ENCODE measurements at places on chromosomes 12 and 14.
A peak's percentile ranks its signal among the peaks of the same experiment; 100 is the strongest.

DNA sequence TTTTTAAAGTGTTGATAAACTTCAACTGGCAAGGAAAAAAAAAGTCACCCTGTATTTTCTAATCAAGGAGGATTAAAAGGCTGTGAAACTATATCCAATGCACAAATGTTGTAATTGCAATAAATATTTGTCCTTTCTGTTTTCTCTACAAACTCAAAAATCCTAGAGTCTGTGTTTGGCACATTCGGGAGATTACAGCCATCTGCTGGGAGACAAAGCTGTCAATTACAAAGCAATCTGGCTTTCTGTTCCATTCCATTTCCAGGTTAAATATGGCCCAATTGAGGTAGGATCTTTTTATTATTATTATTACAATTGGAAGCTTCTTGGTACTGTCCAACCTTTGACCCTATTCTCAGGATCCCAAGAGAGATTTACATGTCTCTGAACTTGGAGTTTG, 295.9 kb downstream of the DIO2 start:
- DNase-seq: no peak

GRCh38 chr12:6195665-6196535, 4.3 kb upstream of the CD9 start:
- DNase-seq: peak; percentile 59

DNA sequence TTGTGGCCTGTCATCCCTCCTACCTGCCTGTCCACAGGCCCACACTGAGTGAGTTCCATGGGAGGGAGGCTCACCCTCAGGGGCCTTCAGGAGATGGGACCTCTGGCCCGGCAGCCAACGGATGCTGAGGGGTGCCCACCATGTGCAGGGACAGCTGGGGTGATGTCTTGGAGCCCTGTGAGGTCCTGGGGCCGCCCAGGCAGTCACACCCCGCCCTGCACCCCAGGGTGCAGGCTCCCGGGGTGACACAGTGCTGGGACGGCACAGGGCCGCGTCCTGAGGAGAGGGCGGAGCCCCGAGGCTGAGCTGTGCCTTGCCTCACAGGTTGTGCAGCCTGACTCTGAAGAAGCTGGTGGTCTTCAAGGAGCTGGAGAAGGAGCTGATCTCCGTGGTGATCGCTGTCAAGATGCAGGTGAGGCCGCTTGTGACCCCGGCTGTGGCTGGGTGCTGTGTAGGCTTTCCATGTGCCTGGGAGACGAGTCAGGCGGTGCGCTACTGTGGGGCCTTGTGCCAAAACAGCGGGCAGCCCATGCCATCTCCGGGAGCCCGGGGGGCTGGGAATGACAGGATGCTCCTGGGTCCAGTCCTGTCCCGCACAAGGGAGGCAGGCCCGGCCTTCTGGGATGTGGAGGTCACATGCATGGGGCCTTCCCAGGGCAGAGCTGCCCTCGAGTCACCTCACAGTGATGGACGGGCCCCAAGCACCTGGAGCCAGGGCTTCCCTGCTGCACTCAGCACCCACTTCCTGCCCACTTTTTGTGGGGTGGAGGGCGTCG, 33.8 kb downstream of the PACS2 start:
- no peak for DNase-seq

- no peak for DNase-seq
Measured at GRCh38 chr12:120254809-120255208, 10.7 kb downstream of the PXN start.

- no peak for DNase-seq
Measured at GRCh38 chr12:27382171-27382795, 49.6 kb downstream of the BMAL2 start.

GRCh38 chr14:27002179-27002578, 404.3 kb upstream of the NOVA1 start:
- DNase-seq: no peak

DNA sequence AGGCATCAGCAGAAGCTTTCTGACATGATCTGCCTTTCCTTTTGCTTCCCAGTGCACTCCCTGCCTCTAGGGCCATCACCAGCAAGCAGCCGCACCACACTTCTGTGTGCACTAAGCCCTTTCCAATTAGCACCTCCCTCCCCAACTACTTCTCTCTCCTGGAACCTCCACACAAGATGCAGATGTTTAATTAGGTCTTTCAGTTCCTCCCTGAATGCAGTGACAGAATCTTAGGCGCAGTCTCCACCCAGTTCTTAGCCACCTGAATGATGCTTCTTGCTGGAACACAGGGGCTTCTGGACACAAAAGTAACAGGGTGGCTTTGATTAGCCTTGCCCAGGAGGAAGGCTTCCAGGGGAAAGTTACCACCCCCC, 32.9 kb downstream of the NIN start:
- DNase-seq: no peak

- no peak for DNase-seq
Measured at GRCh38 chr14:56125772-56126636, 7.8 kb downstream of the PELI2 start.

DNA sequence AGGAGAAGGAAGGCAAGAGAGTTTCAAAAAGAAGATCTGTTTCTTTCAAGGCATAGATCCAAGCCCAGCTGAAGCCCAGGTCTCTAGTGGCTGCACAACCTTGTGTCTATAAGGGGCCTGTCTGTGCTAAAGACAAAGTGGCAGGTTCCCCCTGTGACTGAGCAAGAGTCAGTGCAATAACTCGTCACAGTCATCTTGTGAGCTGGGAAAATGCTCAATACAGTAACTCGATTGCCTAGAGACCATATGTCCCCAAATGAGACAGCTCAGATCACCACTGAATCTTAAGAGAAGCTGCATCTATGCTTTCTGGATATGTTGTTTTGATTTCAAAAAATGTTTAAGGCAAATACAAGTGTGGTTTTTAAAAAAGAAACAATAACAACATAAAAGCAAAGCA, 24.2 kb downstream of the ST8SIA1 start:
- no peak for DNase-seq

GRCh38 chr14:92225731-92226130, 97.2 kb upstream of the SLC24A4 start:
- DNase-seq: no peak

GRCh38 chr12:123398550-123399254, 14.8 kb downstream of the KMT5A start:
- no peak for DNase-seq

- no peak for DNase-seq
Measured at GRCh38 chr14:25602106-25602505, 552.2 kb upstream of the STXBP6 start.

DNA sequence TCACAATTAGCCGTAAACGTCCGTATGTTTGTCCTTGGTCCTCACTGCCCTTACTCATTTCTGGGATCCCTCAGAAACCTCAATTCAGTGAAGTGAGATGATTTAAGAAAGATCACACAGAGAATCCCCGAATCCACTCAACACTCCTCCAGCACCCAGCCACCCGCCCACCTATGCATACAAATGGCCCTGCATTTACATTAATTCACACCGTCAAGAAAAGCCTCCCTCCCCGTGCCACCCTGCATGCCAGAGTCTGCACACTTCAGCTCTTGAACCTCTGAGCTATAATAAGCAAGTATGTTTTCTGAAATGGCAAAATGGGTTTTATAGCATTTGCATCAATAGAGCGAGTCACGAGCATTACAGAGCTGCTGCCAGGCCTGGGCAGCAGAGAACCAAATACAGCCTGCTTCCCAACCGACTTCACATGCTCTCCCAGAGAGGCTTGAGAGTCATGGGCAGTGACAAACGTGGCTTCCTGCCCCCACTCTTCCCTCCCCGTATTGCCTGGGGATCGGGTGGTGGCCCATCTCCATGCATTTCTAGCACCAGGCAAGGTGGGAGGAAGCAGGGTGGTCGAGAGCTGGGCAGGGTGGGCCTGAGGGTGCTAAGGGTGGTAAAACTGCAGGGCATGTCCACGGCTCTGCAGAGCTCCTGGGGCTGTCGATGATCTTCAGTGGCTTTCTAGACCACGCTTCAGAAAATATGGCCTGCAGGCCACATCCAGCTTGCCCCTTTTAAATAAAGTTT, 177.6 kb downstream of the RIMBP2 start:
- no peak for DNase-seq

GRCh38 chr12:49365542-49365941, 1.7 kb upstream of the SPATS2 start:
- DNase-seq: no peak

GRCh38 chr14:61575551-61576150, 119.7 kb upstream of the HIF1A start:
- DNase-seq: no peak

GRCh38 chr14:80678436-80678835, 263.1 kb downstream of the CEP128 start:
- no peak for DNase-seq

GRCh38 chr12:93853698-93854478, 176.7 kb downstream of the CRADD start:
- DNase-seq: no peak

GRCh38 chr12:31005256-31005943, 68.3 kb upstream of the DDX11 start:
- DNase-seq: no peak

DNA sequence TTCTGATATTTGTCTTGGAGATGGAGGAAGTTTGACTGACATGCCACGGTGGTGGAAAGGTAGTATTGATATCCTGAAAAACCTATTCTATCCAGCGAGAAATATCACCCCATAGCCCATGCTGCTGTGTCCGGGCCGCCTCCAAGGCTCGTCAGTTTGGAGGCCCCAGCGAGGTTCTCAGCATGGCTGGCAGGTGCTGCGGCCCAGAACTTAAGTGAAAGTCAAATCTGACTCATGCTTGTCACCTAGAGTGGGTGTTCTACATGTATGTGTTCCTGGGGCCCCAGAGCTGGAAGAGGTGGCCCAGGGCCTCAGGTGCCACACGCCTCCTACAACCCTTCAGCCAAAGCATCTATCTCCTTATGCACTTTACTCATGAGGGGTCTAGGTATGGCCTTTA, 92.9 kb downstream of the GCH1 start:
- no peak for DNase-seq

DNA sequence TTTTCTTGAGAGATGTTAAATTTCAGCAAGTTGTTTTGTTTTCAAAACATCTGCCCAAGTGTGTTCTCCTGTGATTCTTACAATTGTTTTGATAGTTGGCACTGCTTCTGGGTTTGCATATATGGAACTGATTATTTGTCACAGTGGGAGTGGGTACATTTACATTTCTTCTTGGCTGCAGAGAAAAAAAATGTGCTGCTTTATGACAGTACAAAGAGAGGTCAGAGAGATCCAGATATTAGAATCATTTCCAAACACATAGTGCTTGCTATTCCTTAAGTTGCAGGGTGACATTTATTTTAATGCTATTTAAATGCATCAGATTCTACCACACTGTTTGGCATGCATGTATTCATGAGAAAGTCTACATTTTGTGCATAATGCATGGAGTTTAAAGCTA, 303.5 kb upstream of the MDGA2 start:
- no peak for DNase-seq

GRCh38 chr12:13504074-13504473, 307.5 kb downstream of the EMP1 start:
- DNase-seq: no peak

GRCh38 chr14:30227876-30228275, 300.2 kb upstream of the PRKD1 start:
- DNase-seq: no peak

- no peak for DNase-seq
Measured at GRCh38 chr14:34425095-34425851, 36.8 kb downstream of the SPTSSA start.

- DNase-seq: no peak
Measured at GRCh38 chr12:109892165-109892715, 7.8 kb upstream of the TCHP start.

GRCh38 chr12:42812086-42812485, 222.5 kb upstream of the PRICKLE1 start:
- no peak for DNase-seq

- peak; percentile 78 for DNase-seq
Measured at GRCh38 chr12:1594261-1595025, at the start of gene FBXL14. TSS of gene FBXL14 (minus strand) at chr12:1594581. CDS start at chr12:1594066, 515 bp downstream.

DNA sequence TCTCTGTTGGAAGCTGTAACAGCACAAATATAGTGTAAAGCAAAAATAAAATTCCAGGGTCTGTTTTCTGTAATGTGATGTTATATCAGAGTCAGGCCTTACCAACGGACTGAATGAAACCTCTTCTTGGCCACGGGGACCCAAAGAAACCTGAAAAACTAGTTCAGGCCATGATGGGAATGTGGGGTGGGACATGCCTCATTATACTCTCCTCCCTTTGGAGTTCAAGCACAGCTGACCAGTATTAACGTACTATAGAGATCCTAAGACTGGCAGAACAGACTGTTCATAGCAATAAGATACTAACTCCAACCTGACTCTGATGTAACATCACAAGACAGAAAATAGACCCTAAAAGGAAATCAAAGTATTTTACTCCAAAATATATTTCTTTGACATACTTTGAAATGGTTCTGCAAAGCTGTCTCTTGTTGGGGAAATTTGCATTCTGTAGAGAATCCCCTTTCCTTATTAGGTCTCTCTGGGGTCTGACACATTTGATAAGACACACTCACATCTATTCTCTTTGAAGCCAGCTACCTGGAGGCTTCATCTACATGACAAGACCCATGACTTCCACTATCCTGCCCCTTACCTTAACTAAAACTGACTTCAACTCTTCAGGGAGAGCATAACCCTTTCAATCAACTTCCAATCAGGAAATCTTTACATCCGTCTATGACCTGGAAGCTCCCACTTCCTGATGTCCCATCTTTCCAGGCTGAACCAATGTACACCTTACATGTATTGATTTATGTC, 444.6 kb downstream of the SOX5 start:
- DNase-seq: no peak

GRCh38 chr14:88013750-88014349, 8.9 kb downstream of the GPR65 start:
- DNase-seq: no peak

- DNase-seq: no peak
Measured at GRCh38 chr12:3644104-3644503, 108.8 kb downstream of the CRACR2A start.

GRCh38 chr14:73712071-73712506, 2.1 kb downstream of the PNMA1 start:
- DNase-seq: no peak

GRCh38 chr14:81252278-81252677, 31.5 kb upstream of the GTF2A1 start:
- no peak for DNase-seq

GRCh38 chr14:34775922-34776321, 61.5 kb upstream of the CFL2 start:
- no peak for DNase-seq

- DNase-seq: no peak
Measured at GRCh38 chr12:22467190-22467589, 77.2 kb downstream of the C2CD5 start.

- no peak for DNase-seq
Measured at GRCh38 chr14:67360470-67361206, 510 bp downstream of the EIF2S1 start.

- no peak for DNase-seq
Measured at GRCh38 chr14:71713016-71713415, 219.2 kb upstream of the RGS6 start.

DNA sequence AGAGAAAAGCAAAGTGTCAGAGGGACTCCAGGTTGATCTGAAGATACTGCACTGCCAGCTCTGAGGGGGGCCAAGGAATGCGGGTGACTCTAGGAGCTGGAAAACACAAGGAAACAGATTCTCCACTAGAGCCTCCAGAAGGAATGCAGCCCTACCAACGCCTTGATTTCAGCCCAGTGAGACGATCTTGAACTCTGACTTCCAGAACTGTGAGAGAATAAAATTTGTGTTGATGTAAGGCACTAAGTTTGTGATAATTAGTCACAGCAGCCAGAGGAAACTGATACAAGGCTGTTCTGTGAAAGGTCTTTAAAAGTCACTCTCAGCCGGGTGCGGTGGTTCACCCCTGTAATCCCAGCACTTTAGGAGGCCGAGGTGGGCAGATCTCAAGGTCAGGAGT, 34.2 kb downstream of the CKAP4 start:
- no peak for DNase-seq

- DNase-seq: no peak
Measured at GRCh38 chr14:105412771-105413543, 6.7 kb upstream of the MTA1 start.

Measured in stimulated activated CD8-positive, alpha-beta memory T cell treated with anti-CD3 and anti-CD28 coated beads, Interleukin-15, amount 100 ng/mL, for 24 hours (primary cell).